Activated CD4-positive, alpha-beta T cell treated with anti-CD3 and anti-CD28 coated beads for 24 hours (primary cell): ENCODE measurements at places on chromosomes 16 and 17.

DNA sequence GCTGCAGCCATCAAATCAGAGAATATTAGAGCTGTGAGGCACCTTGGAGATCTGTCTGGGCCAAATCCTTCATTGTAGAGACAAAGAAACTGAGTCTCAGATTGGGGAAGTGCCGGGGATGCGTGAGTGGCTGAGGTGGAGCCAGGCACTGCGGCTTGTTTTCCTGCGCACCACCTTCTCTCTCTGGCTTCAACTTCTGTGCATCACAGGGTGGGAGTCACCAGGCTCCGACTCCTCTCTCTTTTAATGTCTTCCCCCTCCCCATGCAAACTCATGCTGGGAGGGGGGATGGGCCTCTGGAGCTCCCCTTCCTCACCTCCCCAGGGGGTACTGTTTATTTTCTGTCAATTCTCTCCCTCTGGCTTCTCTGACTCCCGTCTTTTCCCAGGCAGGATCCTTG is 8.7 kb upstream of the ETV4 start:
- no peak for DNase-seq

GRCh38 chr17:28488533-28489276 is 15.3 kb downstream of the SLC13A2 start:
- no peak for DNase-seq

DNA sequence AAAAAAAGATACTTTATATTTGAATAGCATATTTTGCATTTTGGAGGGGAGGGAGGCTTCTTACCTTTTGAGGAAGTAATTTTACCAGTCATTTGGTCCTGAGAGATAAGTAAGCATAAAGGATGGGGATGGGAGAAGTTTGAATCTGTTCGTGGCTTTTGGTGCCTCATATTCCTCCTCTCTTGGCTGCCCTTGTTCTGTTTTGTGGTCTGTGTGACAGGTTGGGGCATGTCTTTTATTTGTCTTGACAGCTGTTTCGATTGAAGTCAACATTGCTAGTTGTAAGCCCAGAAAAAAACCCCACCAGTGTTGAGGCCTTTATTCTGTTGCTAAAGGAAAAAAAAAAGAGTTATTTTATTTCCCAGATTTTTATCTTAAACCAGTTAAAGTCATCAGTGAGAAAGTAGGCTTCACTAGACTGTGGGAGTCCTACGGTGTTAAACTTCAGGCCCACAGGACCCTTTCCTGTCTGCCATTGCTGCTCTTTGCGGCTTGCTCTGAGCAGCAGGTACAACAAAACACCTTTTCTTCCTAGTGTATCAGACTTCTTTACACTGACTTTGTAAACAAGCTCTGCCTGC is 11.4 kb downstream of the SLC7A6 start:
- DNase-seq: no peak

DNA sequence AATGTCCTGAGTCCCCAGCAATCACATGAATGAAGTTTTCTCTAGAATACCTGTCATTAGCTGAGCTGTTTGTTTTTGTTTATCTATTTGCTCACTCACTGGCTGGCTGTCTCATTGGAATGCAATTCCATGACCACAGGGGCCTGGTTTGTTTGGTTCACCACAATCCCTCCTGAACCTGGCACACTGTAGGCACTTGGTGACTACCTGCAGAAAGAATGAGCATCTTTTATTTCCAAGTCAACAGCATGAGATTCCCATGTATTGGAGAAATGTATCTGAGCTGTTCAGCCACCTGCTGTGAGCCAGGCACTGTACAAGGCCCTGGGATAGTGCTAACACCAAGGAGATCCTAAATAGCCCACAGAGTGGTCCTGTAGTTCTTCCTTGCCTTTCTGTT is 345.1 kb downstream of the XYLT1 start:
- no peak for DNase-seq

DNA sequence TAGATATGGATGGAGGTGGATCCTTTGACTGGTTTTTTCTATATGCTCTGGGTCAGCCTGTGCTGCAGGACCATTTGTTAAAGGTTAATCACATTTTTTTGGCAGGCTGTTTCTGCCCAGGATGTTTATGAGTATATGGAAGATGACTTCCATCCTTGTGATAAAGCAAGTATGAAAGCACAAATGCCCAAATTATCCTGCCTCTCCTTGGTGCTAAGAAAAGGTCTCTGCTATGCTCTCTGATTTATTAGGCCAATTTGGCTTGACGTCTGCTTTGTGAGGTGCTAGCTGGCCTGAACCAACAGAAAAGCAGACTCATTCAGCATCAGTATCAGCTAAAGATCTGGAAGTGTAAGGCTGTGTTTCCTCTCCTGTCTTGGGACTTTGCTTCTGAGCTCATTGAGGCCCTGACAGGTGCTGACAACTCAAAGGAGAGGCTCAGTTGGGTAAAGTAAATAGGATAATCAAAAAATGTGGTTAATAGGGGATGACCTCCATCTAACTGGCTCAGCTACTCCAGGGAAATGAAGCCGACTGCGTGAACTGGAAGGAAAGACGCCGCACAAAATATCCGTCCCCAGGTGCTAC is 15.2 kb downstream of the ANKRD40 start:
- DNase-seq: no peak

- DNase-seq: no peak
These were observed 261.8 kb downstream of the CBLN1 start for GRCh38 chr16:49019831-49020230.

DNA sequence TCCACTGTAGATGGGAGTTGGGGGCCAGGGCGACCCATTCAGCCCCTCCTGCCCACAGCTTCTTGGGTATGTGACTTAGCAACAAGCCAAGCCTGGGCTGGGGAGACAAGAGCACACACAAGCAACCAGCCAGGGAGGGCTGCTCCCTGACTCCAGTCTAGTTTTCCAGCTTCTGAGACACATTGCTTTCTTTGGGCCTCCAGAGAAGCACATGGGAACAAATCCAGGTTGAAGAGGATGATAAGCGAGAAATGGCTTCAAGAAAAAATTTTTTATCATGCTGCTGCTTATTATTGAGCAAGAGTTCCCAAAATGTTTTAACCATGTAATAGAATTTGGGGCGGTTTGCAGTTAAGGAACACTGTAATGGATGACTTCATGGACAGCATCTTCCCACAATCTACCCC is 173.7 kb downstream of the SOX9 start:
- no peak for DNase-seq

DNA sequence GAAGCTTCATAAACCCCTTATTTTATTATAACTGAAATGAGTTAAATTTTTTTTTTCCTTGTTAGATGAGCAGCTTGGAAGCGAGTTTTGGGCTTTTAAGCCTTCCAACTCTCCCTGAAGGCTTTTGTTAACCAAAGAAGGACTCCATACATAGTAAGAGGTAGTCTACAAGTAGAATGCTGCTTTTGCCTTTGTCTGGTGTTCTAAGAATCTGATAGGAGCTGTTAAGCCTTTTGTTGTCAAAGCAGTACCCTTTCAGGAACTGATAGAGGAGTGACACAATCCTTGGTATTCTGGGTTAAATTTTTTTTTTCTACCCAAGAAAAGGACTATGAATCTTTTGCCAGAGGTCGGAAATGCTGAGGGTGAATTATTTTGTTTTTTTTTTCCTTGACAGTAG is 26.1 kb downstream of the MAP2K4 start:
- no peak for DNase-seq

GRCh38 chr17:51275381-51275780 is 15.0 kb downstream of the UTP18 start:
- DNase-seq: no peak

GRCh38 chr16:64269756-64270155 is 852.1 kb downstream of the CDH11 start:
- no peak for DNase-seq

DNA sequence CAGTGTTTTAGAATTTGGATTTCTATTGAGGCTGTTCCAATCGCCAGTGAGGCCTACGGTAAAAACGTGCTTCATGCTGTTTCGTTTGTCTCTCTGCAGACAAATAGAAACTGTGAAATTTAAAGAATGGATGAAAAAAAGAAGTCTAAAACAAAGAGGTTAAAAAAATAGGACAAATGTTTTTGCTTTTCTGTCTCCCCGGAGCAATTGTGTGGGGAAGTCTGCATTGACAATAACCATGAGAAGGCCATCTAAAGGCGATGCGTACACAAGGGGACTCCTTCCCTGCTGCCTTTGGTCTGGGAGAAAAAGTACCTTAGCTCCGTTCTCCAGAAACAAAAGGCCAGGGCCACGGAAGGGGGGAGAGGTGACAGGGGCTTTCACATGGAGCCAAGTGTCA is 4.6 kb upstream of the ZFHX3 start:
- DNase-seq: no peak

- no peak for DNase-seq
These were observed 18.1 kb upstream of the DHX40 start for GRCh38 chr17:59547131-59547915.

GRCh38 chr17:78878871-78879527 is 24.0 kb downstream of the CEP295NL start:
- DNase-seq: no peak

GRCh38 chr16:84334058-84334457 is 34.3 kb upstream of the ATP2C2 start:
- no peak for DNase-seq

- DNase-seq: no peak
These were observed 25.6 kb downstream of the PIEZO1 start for GRCh38 chr16:88759245-88759975.

GRCh38 chr17:45384047-45384788 is 48.5 kb downstream of the ARHGAP27 start:
- no peak for DNase-seq

GRCh38 chr16:89395150-89396142 is 94.9 kb downstream of the ANKRD11 start:
- DNase-seq: no peak

- no peak for DNase-seq
These were observed 4.7 kb downstream of the DGKE start for GRCh38 chr17:56838687-56839086.

DNA sequence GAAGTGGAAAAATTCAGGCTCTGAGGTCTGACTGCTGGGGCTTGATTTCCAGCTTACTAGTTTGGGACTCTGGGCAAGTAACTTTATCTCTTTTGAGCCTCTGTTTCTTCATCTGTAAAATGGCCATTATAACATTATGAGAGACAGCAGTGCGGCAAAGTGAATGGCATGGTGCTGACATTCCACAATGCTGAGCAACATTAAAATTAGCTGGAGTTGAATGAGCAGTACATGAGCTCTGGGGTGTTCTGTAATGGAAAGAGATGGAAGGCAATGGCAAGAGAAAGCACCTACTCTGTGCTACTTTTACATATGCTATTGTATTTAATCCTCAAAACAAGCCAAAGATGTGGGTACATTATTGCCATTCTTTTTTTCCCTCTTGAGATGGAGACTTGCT is 535.7 kb upstream of the CDH11 start:
- no peak for DNase-seq

GRCh38 chr16:27291106-27291505 is 22.5 kb upstream of the NSMCE1 start:
- DNase-seq: no peak

- no peak for DNase-seq
These were observed 38.4 kb upstream of the CBFA2T3 start for GRCh38 chr16:89015271-89015859.

- DNase-seq: no peak
These were observed 16.0 kb downstream of the MAP2K6 start for GRCh38 chr17:69430488-69430887.

- no peak for DNase-seq
These were observed 32.8 kb upstream of the RASD1 start for GRCh38 chr17:17528696-17529652.

DNA sequence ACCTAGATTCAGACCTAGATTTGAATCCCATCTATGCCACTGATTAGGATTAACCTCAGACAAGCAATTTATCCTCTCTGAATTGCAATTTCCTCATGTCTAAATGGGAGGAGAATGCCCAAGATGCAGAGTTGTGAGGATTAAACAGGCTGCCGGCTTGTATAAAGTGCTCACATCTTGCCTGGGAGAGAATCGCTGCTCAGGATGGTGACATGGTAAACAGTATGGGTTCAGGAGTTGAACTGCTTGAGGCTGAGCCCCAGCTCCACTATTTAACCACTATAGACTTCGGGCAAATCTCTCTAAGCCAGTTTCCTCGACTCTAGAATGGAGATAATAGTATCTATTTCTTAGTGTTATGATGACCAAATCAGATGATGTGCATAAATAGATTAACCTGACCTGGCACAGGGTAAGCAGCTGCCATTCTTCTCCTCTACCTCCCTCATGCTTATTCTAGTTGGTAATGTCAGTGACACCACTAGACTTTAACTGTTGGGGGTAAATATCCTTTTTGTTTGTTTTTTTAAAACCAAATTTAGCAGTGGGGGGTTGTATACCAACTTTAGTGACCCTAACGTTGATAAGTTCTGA is 732 bp upstream of the RPL27 start:
- DNase-seq: no peak

- DNase-seq: no peak
These were observed 4.6 kb upstream of the DRC7 start for GRCh38 chr16:57689762-57690558.

DNA sequence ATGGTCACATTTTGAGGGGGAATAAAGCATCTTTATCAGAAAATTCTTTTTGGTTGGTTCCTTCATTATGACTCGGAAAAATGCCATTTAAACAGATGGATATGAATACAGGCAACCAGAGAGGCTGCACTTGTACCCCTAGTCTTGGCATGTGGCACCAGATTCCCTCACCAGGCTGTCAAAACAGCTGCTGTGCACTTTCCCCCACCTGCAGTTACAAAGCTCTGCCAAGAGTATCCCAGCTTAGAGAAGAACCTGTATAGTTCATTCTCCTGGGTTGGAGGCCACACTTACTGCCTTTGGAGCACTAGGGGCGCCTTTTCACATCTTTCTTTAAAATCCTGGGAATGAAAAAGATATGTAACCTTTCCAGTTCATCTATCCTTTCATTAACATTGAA is 190.3 kb downstream of the KIF2B start:
- DNase-seq: no peak

GRCh38 chr16:10405386-10405939 is 19.6 kb downstream of the ATF7IP2 start:
- no peak for DNase-seq

GRCh38 chr17:36196131-36196486 is 449 bp downstream of the CCL3L1 start:
- no peak for DNase-seq

- no peak for DNase-seq
These were observed 166.5 kb downstream of the AXIN2 start for GRCh38 chr17:65394811-65395472.
